ENCODE measurements at places on chromosomes 11 and 22.

DNA sequence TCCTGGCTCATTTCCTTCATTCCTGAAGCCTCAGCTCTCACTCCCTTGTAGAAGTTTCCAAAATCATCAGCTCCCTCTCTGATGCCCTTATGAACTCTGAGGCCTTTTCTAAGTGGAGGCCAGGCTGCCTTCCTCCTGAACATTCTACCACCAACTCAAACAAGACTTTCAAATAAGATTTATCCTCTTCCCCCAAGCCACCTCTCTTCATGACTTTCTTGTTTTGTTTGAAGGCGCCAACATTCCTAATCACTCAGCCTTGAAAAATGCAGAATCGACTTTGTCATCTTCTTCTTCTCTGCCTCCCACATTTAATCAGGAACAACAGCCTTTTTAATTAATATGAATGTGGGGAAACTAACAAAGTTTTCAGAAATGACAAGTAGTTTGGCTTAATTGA, 927.9 kb downstream of the OPCML start:
- no peak for DNase-seq

DNA sequence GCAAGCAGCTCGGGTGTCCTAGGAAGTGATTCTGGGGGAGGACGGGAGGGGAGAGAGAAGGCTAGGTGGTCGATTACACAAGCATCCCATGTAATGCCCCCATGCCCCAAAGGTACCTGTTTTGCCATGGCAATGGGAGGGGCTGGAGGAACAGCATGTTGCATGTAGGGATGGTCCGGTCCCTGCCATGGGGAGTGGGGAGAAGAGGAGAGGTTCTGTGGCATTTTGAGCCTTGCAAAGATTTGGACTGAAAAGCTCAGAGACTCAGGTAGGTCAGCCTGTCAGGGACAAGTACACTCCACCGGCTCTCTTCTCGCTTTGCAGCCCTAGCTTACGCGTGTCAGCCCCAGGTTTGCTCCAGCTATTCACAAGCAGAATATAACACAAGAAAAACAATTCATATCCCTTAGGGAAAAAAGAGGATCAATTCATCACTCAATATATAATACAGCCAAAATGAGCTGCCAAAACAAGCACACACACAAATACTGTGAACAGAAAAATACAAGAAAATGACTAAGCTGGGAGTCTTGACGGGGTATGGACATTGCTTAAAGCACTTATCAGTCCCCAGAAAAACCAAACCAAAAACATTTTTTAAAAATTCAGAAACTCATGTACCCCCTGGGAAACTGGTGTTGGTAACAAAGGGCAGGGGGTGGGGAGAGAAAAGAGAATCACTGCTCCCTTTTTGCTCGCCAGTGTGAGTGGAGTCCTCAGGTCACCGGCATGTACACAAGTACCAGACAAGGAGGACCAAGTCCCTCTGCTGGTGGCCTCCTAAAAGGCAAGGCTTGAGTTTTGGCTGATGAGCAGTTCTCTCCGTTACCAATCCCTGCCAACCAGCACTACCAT, 21.6 kb downstream of the APOL5 start:
- no peak for DNase-seq

DNA sequence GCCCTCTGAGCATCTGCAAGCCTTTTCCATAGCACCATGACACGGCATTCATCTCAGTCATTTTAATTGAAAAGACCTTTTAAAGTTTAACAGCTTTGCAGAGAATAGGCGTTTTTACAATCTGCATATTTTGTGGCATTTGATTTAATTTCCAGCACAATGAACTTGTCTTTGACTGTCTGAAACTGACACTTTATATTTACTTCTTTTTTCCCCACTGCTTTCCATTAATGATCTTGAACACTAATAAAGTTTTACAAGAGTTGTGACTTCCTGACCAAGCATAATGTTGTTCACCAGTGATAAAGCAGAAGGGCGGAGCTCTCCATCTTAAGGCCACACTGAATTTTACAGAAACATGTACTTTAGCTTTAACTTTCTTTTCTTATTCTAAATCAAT, 548.7 kb downstream of the FAM181B start:
- no peak for DNase-seq

DNA sequence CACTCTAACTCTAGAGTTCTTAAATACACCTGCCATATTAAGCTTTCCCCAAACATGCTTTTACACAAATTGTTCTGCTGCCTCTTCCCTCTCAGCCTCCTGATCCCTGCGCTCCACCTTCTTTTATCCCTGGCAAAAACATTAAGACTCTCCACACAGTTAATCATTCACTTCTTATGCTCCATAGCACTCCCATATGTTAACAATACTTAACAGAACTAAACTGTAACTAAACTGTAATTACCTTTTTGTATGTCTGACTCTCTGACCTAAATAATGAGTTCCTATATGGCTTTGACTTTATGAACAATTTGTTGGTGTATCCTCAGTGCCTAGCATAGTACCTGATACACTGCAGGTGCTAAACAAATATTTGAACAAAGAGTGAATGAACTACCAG, 71.8 kb downstream of the BTBD10 start:
- no peak for DNase-seq

DNA sequence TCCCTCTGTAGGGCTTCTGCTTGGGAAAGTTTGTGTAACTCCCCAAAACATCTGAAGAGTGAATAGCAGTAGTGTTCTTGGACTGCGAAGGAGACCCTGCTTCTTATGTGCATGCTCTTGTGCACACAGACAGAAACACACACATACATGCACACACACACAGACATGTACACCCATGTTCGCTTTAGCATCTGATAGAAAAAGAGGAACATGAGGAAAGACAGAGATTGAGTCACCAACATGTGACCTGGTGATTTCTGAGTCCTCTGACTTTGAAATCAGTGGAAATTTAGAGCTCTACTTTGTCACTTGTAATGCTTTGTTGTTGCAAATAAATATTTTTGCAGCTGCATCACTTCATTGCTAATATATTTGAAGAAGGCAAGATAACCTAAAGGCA, 23.8 kb downstream of the CD44 start:
- DNase-seq: no peak

DNA sequence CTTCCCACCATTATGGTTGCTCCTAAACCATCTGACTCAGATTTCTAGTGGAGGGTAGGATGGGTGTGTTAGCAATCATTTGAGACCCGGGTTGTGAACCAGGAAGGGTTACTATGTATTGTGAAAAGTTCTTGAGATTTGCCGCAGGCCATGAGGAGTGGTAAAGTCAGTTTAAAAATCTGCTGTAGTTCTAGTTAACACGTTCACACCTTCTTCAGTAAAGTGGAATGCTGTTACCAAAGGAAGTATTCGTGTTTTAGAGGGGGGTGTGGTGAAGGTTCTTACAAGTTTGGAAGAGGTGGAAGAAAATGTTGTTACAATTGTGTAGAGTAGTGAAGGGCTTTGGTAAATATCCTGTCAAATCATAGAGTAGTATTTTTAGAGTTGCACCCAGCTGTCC, 2.6 kb downstream of the MTMR3 start:
- DNase-seq: no peak

DNA sequence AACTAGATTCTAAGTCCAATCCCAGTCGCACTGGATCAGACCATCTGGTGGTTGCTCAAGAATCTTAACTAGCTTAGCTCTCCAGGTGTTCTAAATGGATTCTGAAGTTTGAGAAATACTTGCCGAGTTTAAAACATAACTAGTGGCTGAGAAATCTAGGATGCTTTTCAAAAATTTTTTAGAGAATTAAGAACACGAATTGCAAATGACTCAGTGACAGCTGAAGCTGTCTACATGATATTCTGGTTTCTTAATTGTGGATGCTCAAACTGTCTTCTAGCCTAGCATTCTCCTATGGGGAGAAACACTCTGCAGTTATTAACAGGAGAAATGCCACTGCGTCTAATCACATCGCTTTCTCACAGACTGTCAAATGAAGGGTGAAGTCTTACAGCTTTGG, 20.2 kb upstream of the TP53AIP1 start:
- no peak for DNase-seq

DNA sequence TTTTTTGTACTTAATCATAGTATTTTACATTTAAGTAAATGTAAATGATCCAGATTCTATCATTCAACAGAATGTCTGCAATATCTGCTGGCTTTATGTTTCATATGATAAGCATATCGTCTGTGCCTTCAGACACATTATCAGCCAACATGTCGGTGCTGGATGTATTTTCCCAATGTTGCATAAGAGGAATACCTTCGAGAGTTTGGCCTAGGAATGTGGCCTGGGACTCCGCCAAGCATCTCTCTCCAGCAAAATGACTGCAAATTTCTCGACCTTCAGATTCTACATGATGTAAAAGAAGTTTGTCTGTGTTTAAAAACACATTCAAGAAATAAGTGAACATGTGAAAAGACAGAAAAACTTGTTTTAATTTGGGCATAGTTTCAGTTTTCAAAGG, 6.9 kb downstream of the BDNF start:
- no peak for DNase-seq

DNA sequence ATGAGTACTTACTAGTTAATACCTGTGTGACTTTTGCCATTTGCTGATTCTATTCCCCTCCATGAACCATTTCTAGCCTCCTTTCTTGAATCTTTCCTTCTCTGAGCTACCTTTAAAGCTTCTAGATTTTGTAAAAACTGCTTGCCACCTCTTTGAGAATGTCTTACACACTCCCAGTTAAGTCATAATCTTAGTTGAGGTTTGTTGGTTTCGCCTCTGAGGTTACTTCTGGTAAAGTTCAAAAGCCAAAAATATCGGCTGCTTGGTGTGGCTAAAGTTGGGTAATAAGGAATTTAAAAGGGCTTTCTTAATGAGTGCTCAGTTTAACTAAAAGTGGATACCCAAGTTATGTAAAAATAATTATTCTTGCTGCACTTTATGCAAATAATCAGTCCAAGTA, 10.4 kb upstream of the GLYAT start:
- no peak for DNase-seq

DNA sequence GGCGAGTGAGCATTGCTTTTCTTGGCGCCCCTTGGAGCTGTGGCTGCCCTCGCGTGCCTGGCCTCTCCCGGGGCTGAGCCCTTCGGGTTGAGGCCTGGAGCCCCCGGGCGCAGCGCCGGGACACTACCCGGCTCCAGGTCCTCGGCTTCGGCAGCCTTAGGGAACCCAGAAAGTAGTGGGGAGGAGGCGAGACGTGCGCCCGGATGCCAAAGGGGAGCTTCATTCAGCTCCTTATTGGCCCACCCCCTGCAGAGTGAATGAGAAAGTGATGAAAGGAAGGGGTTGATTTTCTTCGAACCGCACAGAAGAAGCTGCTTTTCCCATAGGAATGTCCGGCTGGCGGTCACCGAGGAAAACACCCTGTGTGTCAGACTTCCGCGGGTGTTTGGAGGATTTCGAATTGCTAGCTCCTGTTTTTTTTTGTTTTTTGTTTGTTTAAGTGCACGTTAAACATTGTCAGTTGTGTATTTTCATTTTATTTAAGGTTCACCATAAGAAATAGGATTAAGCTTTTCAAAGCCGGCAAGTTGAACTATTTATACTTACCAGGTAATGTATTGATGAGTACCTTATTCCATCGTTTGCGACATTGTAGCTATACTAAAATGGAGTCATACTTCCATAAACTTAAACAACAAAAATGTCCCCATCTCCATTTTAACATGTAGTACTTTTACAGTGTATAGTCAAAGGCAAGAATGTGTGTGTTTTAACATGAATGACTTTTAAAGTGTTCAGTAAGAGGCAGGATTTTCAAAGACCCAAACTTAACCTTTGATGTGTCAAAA, 841 bp upstream of the EIF4G2 start:
- DNase-seq: no peak

DNA sequence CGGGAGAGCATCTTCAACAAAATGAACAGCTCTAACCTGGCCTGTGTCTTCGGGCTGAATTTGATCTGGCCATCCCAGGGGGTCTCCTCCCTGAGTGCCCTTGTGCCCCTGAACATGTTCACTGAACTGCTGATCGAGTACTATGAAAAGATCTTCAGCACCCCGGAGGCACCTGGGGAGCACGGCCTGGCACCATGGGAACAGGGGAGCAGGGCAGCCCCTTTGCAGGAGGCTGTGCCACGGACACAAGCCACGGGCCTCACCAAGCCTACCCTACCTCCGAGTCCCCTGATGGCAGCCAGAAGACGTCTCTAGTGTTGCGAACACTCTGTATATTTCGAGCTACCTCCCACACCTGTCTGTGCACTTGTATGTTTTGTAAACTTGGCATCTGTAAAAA, 109.9 kb downstream of the ARHGAP8 start:
- no peak for DNase-seq

DNA sequence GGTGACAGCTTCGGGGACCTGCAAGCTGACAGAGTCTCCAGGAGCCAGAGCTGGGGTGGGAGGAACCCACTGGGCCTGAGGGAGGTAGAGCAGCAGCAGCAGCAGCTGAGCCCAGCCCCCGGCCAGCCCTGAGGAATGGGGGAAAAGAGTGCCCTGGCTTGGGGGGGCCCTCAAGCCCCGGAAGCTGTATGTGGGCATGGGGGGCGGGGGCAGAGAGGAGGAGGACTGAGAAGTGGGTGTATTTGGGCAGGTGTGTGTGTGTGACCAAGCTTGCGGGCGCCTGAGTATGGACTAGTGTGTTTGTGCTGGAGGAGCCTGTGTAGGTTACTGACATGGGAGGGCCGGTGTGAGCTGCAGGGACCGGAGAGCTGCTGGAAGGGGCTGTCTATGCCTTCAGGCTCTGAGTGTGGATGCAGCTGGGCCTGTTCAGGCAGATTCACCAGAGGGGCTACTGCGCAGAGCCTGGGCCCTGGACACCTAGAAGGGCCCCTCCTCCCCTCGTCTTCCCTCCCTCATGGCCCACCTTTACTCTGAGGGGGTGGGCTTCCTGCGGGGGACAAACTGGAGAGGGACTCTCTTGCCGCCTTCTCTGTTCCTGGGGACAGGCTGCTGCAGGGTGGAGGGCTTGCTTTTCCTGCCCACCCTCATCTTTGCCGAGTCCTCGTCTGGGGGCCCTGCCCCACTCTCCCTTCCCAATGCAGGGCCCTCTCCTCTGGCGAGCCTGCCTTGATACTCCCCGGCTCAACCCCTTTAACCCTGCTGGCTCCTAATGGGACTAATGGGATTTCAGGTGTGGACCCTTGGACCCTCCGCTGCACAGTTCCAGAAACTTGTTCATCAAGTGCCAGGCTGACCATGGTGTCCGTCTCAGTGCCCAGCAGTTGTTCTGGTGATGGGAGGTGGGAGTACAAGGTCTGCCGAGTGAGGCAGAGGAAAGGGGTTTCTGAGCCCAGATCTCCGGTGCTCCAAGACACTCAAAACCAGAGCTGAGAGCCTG, 28.2 kb downstream of the ST3GAL4 start:
- DNase-seq: no peak

- DNase-seq: no peak
These were observed 94.5 kb downstream of the CADM1 start for GRCh38 chr11:115409691-115410220.

DNA sequence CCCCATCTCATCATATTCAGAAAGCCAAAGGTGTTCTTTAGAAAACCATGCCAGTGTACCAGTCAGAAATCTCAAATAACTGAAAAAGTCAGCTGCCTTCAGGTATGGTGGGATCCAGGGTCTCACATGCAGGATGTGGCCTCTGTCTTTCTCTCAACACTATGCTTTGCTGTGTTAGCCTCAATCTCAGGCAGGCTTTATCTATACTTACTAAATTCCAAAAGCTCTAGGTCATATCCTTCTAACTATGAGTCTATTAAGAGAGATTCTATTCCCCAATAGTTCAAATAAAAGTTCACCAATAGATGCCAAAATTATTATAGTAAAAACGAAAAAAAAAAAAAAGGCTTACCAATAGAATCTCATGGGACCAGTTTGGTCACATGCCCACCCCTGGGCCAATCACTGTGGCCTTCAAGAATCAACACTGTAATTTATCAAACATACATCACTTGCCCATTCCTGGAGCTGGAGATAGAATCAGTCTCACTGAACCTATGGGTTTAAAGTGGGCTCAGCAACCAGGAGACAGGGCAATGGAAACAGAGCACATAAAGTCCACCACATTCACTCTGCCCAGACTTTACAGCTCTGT, 38.0 kb upstream of the APLNR start:
- no peak for DNase-seq
